ENCODE measurements at places on chromosomes 4 and X.

DNA sequence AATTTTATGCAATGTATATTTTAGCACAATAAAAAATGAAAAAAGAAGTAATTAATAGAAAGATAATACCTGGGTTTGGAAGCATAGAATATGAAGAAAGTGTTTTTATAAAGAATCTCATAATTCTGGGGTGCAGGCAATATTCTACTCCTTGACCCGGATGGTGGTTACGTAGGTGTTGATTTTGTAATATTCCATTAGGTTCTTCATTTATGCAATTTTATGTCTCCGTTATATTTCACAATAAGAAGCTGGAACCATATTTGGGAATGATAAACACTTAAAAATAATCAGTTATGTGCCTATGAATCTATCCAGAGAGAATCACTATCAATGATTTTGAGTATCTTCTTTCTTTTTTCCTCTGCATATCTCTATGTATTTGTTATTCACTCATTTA is 38.5 kb downstream of the CHRNA9 start:
- DNase-seq, result no peak

DNA sequence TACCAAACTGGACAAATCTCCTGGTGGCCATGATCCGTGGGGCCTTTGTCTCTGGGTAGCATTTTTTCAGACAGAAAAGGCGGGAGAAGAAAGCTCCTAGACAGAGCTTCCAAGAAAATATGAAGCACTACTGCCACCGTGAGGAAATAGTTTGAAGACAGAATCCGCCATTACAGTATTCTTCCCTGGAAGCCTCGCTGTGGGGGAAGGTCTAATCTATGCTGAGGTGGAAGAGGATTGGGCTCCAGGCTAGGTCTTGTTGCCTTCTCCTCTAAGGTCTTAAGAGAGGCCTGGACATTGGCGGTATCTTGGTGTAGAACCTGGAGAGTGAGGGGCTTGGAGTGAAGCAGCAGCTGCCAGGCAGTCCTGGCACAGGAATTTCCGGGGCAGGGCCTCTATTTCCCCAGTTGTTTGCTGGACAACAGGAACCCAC is 218.9 kb downstream of the OR13H1 start:
- no peak for DNase-seq

DNA sequence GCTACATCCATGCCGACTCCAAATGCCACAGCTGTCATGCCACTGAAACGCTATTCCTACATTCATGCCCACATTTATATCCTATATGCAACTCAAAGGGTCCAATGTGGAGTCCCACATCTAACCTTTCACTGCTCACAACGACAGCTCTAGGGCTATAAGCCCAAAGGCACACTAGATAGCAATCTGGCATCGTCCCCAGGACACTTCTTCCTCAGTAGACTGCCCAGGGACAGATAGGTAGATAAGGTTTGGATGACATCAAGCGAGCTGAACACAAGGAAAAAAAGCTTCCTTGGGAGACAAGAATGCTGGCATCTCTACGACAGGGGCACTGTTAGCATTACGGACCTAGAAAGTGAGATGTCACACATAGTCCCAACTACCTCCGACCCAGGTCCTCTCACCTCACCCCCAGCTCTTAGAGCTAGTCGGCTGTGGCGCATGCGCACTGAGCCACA is 685 bp downstream of the RAB9B start:
- no peak for DNase-seq

GRCh38 chr4:181566490-181566889 is 676.7 kb upstream of the TENM3 start:
- peak; percentile 42 for DNase-seq

GRCh38 chrX:18613930-18614639 is 57.8 kb downstream of the RS1 start:
- no peak for DNase-seq

DNA sequence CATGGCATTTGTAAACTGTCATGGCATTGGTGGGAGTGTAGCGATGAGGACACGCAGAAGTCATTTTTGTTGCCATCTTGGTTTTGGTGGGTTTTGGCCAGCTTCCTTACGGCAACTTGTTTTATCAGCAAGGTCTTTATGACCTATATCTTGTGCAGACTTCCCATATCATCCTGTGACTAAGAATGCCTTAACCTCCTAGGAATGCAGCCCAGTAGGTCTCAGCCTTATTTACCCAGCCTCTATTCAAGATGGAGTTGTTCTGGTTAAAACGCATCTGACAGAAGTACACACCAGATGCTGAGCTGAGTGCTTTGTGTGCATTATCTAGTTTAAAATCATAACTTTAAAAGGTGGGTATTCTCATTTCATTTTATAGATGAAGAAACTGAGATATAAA is 268.8 kb upstream of the GALNT7 start:
- no peak for DNase-seq

DNA sequence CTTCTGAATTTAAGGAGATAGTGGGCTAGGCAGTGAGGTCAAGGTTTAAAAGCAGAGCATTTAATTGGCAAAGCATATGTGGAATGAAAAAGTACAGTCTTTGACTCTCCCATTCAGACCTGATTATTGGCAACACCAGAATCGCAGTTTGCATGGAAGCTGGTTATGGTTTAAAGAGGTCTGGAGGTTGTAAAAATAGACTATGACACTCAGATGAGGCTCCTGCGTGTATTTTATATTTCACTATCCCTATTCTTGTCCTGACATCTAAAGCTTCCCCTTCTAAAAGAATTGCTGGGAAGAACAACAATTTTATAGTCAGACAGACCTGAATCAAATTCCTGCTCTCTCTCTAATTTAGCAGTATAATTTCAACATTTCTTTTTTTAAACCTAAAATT is 302.9 kb downstream of the PCDH7 start:
- DNase-seq, result no peak

DNA sequence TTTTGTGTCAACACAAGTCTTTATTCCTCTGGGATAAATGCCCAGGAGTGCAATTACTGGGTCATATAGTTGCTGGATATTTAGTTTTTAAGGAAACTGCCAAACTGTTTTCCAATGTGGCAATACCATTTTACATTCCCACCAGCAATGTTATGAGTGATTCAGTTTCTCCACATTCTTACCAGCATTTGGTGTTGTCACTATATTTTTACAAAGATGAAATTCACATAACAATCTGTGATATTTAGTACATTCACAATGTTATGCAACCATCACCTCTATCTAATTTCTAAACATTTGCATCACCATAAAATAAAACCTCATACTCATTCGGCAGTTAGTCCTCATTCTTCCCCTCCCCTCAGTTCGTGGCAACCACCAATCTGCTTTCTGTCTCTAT is 75.0 kb downstream of the MAMLD1 start:
- no peak for DNase-seq

DNA sequence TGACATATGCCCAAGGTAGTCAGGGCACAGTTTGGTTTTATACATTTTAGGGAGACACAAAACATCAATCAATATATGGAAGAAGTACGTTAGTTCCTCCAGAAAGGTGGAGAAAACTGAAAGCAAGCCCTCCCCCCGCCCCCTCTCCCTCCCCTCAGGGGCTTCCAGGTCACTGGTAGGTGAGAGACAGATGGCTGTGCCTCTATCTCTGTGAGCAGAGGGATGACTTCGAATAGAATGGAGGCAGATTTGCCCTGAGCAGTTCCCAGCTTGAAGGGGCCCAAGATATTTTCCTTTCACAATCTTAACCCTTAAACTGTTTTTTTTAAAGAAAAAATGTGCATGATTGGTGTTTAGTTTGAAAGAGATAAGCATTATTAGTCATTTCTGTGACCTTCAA is 114.0 kb downstream of the PCDH10 start:
- no peak for DNase-seq

- no peak for DNase-seq
Observed at GRCh38 chr4:96455045-96455720, 615.3 kb downstream of the PDHA2 start.

- no peak for DNase-seq
Observed at GRCh38 chrX:24153178-24153795, 3.8 kb downstream of the ZFX start.

- peak; percentile 87 for DNase-seq
Observed at GRCh38 chr4:101191302-101192098, 155.8 kb downstream of the PPP3CA start.

- DNase-seq, result no peak
Observed at GRCh38 chr4:13766761-13767540, 139.4 kb upstream of the BOD1L1 start.

GRCh38 chr4:187618701-187619281 is 376.8 kb upstream of the ZFP42 start:
- DNase-seq, result no peak

- no peak for DNase-seq
Observed at GRCh38 chr4:147639388-147639787, 22.2 kb downstream of the TMEM184C start.

GRCh38 chr4:48141048-48141447 is 7.0 kb upstream of the TXK start:
- no peak for DNase-seq

DNA sequence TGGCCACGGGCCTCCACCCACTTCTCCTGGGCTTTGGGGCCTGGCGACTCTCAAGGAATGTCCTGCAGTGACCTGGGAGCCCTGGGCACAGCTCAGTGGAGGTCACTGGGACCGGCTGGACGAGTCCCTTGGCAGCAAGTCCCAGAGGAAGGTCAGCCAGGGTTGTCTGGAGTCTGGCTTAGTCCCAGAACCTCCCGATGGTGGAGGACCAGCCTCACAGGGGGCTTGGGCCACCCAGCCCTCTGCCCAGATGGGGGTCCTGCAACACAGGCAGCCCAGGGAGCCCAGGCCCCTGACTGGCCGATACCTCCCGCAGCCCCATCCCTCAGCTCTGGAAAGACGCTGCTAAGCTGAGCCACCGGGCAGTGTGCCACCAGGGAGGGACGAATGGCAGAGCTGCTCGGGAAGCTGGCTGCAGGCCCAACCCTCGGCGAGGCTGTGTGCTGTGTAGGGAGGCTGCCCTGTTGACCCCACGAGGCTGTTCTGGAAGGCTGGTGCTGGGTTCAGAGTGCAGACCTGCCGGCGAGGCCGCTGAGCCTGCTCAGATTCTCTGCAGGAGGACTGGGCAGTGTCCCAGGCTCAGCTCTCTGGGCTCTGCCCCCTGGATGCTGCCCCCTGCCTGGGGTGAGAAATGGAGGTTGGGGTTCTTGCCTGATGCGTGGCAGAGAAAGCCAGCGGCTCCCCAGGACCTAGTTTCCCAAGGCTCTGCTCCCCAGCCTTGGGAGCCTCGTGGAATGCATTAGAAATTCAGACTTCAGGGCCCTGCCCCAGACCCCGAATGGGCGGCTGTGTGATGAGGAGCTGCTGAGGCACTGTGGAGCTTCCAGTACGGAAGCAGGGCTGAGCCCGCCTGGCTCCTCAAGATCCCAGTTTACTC is 61.7 kb downstream of the ADRA2C start:
- no peak for DNase-seq

DNA sequence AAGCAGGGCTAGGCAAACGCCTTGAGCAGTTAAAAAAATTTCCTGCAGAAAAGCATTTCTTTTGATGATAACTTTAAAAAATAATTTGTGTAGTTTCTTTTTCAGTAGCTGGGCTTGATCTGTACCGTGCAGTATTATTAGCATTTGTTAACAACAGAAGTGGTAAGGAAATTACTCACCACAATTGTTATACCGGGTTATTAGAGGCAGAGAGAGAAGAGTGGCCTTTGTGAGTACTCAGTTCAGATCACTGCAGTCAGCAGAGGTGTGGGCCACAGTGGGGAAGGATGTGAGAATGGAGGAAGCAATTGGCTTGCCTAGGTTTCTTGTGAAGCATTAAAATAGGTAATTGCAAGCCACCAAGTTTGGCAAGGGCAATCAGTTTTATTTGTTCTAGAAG is 14.3 kb upstream of the IL21 start:
- DNase-seq, result no peak

DNA sequence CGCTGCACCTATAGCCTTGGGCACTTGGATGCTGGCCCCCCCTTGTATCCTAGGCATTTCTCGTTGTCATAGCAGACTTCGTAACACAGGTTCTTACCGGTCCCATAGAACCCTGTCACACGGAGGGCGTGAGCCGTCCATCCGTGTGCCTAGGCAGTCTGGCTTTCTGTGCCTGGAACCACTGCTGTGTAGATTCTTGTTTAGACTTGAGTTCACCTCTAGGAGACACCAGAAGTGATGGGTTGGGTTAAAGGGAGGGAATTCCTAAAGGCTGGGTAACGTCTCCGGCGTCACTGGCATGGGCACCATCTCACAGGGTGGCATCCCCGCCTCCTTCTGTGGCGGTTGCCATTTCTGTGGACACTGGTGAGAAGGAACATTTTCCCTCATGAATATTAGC is 13.5 kb upstream of the NKX1-1 start:
- DNase-seq, result no peak

GRCh38 chr4:3494462-3494871 is 31.4 kb downstream of the DOK7 start:
- no peak for DNase-seq
